Umbilical cord (tissue), 2 donors: ENCODE measurements at places on chromosomes 7 and 10. TPM values are rescaled to one million over a fixed set of nuclear protein-coding genes. Genes with fewer than 3 reads are reported as not detected.
A peak's percentile ranks its signal among the peaks of the same experiment; 100 is the strongest.

Gene LOXL4
- total RNA-seq = 20.2 TPM

Gene TMEM120A
- total RNA-seq = 33.2 TPM

Gene TRIL
- 14.2 TPM for total RNA-seq

Gene H2BK1
- not detected for total RNA-seq

Gene CDHR3
- total RNA-seq = 1.7 TPM

Gene RPEL1
- total RNA-seq = 3.9 TPM

DNA sequence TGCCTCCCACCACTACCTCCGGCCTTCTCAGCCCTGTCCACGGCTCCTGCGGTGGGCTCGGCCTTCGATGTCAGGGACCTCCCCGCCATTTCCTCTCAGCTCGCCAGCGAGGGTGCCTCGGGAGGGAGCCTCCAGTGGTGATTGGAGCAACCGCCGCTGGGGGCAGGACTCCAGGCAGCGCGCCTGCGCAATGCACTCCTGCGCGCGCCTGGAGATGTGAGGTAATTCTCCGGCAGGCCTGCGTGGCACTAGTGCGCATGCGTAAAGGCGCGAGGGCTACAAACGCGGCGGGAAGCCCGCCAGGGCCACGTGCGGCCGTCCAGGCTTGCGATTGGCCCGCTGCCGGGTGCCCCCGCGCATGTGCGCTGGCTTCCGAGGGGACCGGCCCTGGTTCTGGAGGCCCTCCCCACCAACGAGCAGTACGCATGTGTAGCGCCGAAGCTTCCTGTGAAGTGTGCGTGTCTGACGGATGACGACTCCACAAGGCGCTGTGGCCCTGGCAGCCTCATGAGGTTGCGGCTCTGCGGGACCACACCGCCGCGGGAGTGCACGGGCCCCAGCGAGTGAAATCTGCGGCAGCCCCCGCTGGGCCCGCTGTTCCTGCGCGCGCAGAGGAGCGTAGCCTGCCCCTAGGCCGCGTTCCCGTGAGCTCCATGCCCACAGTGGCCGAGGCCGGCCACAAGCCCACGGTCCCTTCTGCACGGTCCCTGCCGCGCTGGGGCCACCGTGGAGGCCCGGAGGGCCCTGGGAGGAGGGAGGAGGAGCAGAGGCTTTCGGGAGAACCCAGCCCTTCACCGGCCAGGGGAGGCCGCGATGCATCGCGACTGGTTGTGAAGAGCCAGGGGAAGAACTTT lies at the start of gene SYCE1:
Gene SYCE1 (minus strand): TSS at position 143 of the 854 bp plus-strand sequence. CDS start 54 bp downstream, at position 89.
- DNase-seq = no peak

DNA sequence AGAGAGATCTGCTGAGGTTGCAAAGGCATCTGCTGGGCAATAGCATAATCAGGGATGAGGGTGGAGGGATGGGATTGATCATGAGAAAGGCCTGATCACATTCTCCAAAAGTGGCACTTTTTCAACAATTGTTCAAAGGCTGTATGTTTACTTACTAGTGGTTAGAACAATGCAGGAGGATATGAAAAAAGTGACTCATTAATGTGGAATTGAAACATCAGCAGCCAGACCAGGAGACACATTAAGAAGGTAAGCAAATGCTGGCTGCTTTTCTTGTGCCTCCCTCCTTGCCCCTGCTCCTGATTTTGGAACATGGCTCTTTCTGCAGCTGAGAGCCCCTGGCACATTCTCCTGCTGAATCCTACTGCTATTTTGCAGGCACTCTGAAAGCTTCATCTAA lies 63.5 kb downstream of the FAM204A start:
- DNase-seq = no peak

DNA sequence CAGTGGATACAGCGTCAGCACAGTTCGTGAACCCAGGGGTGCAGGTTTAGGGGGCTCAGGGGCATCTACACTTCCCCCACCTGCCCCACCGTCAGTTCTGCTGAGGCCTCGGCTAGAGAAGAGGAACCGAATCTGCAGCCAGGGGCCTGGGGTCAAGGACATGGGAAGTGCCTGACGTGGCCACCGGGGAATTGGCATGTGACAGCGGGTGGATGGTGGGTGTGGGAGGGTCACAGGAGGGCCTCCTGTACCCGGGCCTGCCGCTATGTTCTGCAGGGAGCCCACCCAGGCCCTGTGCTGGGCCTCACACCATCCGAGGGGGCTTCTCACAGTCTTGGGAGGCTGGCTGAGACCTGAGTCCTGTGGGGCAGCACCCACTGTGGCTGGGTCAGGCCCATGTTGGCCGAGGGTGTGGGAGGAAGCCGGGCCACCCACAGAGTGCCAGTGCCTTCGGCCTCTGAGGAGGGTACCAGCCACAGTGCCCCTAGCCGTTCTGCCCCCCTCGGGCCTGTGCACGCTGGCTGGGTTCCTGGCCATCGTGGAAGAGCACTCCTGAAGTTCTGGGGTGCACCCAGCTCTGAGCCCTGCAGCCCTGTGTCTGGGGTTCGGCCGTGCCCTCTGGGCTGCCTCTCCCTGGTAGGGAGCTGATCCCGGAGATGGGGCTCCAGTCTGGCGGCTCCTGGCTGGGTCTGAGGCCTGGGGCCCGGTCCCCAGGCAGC lies 5.9 kb downstream of the TTYH3 start:
- no peak for DNase-seq

GRCh38 chr10:100687143-100688003 lies 58.0 kb upstream of the PAX2 start:
- DNase-seq = no peak

- DNase-seq = peak; percentile 45
Observed at GRCh38 chr7:6106140-6106904, 75.1 kb downstream of the ANKRD61 start.

DNA sequence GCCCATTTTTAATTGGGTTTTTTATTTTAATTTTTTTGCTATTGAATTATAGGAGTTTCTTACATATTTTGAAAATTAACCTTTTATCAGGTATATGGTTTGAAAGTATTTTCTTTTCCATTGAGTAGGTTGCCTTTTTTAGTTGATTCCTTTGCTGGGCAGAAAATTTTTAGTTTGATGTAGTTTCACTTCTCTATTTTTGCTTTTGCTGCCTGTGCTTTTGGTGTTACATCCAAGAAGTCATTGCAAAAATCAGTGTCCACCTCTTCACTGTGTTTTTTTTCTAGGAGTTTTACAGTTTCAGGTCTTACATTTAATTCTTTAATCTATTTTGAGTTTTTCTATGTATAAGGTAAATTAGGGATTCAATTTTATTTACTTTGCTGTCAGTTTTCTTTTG lies 129.8 kb upstream of the FERD3L start:
- DNase-seq = no peak

- no peak for DNase-seq
Observed at GRCh38 chr7:45028138-45028919, 28.3 kb downstream of the CCM2 start.

DNA sequence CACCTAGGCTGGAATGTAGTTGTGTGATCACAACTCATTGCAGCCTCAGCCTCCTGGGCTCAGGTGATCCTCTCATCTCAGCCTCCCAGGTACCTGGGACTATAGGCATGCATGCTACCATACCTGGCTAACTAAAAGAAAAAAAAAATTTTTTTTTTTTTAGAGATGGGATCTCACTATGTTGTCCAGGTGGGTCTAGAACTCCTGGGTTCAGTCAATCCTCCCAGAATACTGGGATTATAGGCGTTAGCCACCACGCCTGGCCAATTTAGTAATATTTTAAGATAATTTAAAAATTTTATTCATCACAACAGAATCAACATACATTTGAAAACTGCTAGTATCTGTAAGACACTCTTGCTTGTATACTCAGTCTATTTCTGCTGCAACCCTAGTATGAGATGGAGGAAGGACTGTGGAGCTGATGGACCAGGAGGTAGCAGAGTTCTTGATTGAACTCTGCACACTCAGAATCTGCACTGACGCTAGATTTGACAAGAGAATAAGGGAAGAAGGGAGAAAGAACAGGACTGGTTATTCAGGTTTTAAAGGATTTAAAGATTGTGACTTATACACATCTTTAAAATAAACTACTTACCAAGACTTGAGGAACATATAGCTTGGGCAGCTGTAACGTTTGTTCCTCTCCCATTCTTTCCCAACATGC lies 57.6 kb downstream of the VCL start:
- no peak for DNase-seq

GRCh38 chr7:74464931-74465886 lies 11.5 kb downstream of the GTF2IRD1 start:
- DNase-seq = peak; percentile 38
